ENCODE measurements at places on chromosomes 6 and 20.

DNA sequence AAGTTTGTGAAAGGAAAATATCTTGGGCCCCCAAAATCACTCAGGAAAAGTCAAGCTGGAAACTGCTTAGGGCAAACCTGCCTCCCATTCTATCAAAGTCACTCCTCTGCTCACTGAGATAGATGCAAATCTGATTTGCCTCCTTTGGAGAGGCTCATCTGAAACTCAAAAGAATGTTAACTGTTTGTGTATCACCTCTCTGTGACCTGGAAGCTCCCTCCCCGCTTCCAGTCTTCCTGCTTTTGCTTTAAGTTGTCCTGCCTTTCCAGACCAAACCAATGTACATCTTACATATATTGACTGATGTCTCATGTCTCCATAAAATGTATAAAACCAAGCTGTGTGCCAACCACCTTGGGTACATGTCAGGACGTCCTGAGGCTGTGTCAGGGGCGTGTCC lies 331.4 kb upstream of the QKI start:
- H3K27ac ChIP-seq: no peak overlapping the region
- DNase-seq: no peak
- no peak overlapping the region for H3K4me3 ChIP-seq

- H3K4me1 ChIP-seq: peaks cover 12% of the 10 kb centered on the region
- H3K4me3 ChIP-seq: peak overlapping the region; percentile 52
- H3K27me3 ChIP-seq: no peaks in the 10 kb centered on the region
- H3K36me3 ChIP-seq: peaks cover 62% of the 10 kb centered on the region
- DNase-seq: no peak
These were observed 13.9 kb downstream of the ZNF217 start for GRCh38 chr20:53579581-53580375.

GRCh38 chr6:13304101-13304500 lies 24.2 kb downstream of the TBC1D7 start:
- peaks cover 27% of the 10 kb centered on the region for H3K4me1 ChIP-seq
- H3K4me3 ChIP-seq: no peak overlapping the region
- DNase-seq: no peak
- no peaks in the 10 kb centered on the region for H3K27me3 ChIP-seq
- H3K27ac ChIP-seq: peak overlapping the region; percentile 34

GRCh38 chr6:108561742-108562502 lies 1.2 kb downstream of the FOXO3 start:
- no peaks in the 10 kb centered on the region for H3K36me3 ChIP-seq
- H3K4me3 ChIP-seq: peak overlapping the region; percentile 96
- peak; percentile 54 for DNase-seq

- no peaks in the 10 kb centered on the region for H3K4me1 ChIP-seq
- no peaks in the 10 kb centered on the region for H3K36me3 ChIP-seq
- H3K4me3 ChIP-seq: no peak overlapping the region
- no peak overlapping the region for H3K27ac ChIP-seq
These were observed 21.3 kb downstream of the PRSS16 start for GRCh38 chr6:27268803-27269202.

DNA sequence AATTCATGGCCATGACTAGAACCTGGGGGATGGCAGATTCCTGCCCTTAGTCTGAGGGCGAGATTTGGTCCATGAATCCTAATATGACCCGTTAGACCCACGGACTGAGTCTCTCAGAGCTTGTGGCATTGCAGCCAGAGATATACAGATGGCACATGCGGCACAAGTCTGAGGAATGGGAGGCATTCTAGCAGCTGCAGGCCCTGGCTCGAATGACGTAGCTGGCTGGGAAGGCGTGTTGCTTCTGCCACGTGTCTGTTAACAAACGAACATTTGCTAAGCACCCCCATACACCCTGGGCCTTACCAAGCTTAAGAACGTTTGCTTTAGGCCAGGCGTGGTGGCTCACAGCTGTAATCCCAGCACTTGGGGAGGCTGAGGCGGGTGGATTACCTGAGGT lies 68.0 kb downstream of the CD164 start:
- no peaks in the 10 kb centered on the region for H3K4me1 ChIP-seq
- no peak overlapping the region for H3K4me3 ChIP-seq
- no peaks in the 10 kb centered on the region for H3K36me3 ChIP-seq
- no peak for DNase-seq

DNA sequence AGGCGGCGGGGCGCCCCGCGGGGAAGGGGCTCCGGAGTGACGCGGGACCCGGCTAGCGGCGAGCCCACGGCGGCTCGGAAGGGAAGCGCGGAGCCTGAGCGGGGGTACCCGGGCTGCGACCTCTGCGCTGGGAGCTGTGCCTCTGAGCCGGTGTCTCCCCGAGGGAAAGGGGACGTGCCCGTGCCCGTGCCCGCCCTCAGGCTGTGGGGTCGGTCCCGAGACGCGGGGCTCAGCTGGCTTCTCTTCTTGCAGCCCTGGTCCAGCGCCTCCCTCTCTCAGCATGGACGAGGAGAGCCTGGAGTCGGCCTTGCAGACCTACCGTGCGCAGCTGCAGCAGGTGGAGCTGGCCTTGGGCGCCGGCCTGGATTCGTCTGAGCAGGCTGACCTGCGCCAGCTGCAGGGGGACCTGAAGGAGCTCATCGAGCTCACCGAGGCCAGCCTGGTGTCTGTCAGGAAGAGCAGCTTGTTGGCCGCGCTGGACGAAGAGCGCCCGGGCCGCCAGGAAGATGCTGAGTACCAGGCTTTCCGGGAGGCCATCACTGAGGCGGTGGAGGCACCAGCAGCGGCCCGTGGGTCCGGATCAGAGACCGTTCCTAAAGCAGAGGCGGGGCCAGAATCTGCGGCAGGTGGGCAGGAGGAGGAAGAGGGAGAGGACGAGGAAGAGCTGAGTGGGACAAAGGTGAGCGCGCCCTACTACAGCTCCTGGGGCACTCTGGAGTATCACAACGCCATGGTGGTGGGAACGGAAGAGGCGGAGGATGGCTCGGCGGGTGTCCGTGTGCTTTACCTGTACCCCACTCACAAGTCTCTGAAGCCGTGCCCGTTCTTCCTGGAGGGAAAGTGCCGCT lies 686 bp downstream of the ZGPAT start:
- H3K36me3 ChIP-seq: peaks cover 59% of the 10 kb centered on the region
- H3K4me1 ChIP-seq: peaks cover 20% of the 10 kb centered on the region
- peak; percentile 12 for DNase-seq
- no peaks in the 10 kb centered on the region for H3K27me3 ChIP-seq

DNA sequence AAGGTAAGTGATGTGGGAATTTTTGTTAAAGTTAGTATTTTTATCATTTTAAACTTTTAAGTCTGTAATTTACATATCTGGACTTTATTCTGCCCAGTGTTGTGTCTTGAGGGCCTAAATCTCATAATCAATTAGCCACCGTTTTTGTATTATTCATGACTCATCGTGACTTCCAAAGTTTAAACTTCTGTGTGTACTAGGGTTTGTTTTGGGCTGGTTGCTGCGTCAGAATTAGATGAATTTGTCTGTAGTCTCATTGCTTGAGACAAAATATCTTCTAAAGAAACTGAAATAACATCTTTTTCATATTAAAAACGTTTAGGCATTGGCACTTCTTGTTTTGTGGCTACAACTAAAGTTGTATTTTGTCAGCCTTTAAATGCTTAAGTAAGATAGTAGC lies 41.3 kb downstream of the CDYL start:
- no peak overlapping the region for H3K4me3 ChIP-seq
- no peaks in the 10 kb centered on the region for H3K27me3 ChIP-seq
- no peak for DNase-seq
- no peak overlapping the region for H3K27ac ChIP-seq
- H3K36me3 ChIP-seq: no peaks in the 10 kb centered on the region

- peaks cover 22% of the 10 kb centered on the region for H3K4me1 ChIP-seq
These were observed 47.3 kb downstream of the ARMC2 start for GRCh38 chr6:108895571-108895970.

GRCh38 chr6:157280157-157280556 lies 43.2 kb downstream of the TMEM242 start:
- H3K4me1 ChIP-seq: peaks cover 2% of the 10 kb centered on the region
- H3K4me3 ChIP-seq: no peak overlapping the region
- H3K36me3 ChIP-seq: no peaks in the 10 kb centered on the region
- no peak overlapping the region for H3K27ac ChIP-seq
- no peak for DNase-seq

DNA sequence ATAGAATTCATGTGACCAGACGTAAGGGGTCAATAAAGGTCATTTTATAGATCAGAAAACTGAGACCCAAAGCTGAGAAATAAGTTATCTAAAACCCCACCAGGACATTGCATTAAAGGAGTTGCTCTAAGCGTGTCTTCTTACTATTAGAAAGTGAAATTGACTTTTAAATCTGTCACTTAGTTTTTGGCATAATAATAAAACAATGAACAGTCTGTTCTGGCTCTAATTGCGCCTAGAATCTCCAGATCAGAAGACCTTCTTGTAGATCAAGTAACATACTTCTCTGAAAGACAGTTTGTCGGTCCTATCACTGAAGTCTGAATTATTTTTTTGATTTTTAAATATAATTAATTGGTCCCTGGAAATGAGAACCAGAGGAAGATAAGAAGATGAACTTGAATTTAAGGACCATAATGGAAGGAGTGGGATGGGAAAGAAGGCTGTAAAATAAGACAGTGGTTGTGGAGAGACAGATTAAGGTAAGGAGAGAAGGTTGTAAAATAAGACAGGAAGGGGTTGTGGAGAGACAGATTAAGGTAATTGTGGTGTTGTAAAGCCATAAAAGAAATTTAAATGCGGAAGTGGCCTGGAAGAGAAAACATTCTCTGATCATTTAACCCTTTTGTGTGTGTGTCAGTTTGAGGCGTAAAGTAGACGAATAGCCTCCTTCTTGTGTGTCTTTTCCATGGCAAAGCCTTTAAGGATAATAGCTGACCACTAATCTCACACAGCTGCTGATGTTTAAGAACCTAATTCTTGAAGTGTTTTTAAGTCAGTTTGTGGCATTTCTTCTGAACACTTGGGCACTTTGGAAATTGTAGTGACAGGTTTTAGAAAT lies 20.1 kb downstream of the TOP1 start:
- no peaks in the 10 kb centered on the region for H3K27me3 ChIP-seq
- no peaks in the 10 kb centered on the region for H3K36me3 ChIP-seq
- peaks cover 61% of the 10 kb centered on the region for H3K4me1 ChIP-seq

- H3K27ac ChIP-seq: no peak overlapping the region
- no peaks in the 10 kb centered on the region for H3K27me3 ChIP-seq
- H3K4me3 ChIP-seq: no peak overlapping the region
- no peaks in the 10 kb centered on the region for H3K36me3 ChIP-seq
- H3K4me1 ChIP-seq: peaks cover 52% of the 10 kb centered on the region
- DNase-seq: no peak
These were observed 49.4 kb downstream of the ANKRD60 start for GRCh38 chr20:58179083-58179431.
